ENCODE measurements at places on chromosomes 2 and 18.

DNA sequence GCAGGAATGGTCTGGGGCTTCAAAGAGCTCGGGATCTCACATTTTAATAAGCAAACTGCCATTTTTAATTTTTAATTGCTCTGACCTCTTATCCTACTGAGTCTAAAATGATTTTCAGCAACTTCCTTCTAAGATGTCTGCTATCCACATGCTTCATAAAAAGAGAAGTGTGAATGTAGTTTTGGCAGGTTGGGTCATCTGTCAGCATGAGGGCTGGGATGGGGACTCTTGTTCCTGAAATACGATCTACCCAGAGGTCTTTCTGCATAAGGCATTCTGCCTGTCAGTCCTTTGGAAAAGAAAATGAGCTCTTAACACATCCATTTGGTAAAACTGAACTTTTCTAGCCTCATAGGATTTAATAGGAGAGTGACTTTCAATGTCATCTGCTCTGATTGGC lies 252.8 kb upstream of the APCDD1 start:
- DNase-seq = no peak

DNA sequence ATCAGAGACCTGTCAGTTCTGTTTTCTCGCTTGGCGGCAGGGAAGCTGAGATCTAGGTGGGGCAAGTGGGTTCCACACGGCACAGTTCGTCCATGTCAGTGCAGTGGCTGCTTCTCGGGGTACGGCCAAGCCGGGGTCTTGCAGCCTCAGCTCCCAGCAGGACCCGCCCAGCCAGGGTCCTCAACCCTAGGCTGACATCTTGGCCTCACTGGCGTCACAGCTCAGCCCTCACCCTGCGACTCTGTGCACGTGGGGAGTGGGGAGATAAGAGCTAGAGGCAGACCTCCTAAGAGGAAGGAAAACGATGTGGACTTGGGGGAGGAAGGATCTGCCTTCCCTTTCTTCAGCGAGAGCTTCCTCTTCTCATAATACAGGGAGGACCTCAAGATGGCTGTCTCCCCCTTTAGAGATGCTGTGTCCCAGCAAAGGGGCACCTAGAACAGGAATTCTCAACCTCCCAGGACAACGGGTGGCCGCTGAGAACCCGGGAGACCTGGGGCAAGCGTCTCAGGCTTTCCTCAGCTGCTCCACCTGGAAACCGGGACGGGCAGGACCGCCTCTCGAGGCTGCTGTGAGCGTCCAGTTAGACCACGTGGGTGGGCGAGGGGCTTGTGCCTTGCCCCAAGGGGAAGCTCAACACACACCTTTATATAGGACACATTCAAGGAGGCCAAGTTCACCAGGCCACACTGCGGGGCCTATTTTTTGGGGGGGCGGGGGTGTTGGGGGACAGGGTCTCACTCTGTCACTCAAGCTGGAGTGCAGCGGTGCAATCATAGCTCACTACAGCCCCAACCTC lies 23.5 kb upstream of the KLF11 start:
- DNase-seq = no peak

- DNase-seq = no peak
These were observed 75.2 kb upstream of the RBMS1 start for GRCh38 chr2:160568856-160569255.

- no peak for DNase-seq
These were observed 1718.6 kb downstream of the SUCLG1 start for GRCh38 chr2:82740527-82740926.

- no peak for DNase-seq
These were observed 1132.1 kb upstream of the ZEB2 start for GRCh38 chr2:145652036-145652435.

GRCh38 chr2:5692561-5693286 lies 540 bp downstream of the SOX11 start:
- no peak for DNase-seq

- no peak for DNase-seq
These were observed 255.5 kb upstream of the SETBP1 start for GRCh38 chr18:44425161-44425560.

DNA sequence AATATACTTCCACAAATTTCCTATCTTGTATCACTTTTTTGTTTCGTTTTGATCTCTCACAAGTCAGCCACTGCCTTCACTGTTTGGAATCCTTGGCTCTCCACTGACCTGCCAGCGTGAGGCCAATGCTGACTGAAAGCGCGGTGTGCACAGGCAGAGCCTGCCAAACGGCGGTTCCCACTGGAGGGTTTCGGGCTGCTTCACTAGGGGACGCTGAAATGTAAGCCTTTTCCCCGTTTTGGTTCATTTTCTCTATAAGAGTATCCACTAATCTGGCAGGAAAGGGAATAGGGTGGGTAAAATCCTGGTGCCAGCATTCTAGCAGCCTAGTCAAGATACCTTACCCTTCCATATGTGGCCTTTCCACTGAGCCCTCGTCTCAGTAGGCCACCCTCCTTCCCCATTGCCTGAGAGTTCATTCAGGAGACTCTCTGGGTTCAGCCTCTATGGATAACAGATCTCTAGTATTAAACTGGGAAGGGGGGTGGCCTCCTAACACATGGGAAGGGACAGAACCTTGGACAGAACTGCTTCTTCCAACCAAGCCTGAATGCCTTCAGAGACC lies 91.5 kb downstream of the DYM start:
- DNase-seq = peak; percentile 31

GRCh38 chr2:178385595-178386148 lies 65.3 kb downstream of the PRKRA start:
- DNase-seq = no peak

GRCh38 chr18:37489011-37489410 lies 76.6 kb downstream of the CELF4 start:
- DNase-seq = no peak

- DNase-seq = no peak
These were observed 129.0 kb downstream of the GPD2 start for GRCh38 chr2:156565066-156565710.

- DNase-seq = no peak
These were observed 33.0 kb downstream of the CMPK2 start for GRCh38 chr2:6832596-6833299.

GRCh38 chr18:54268751-54269150 lies 566 bp upstream of the POLI start:
- no peak for DNase-seq

- DNase-seq = no peak
These were observed 829 bp downstream of the ACVR1C start for GRCh38 chr2:157627594-157628476.

- DNase-seq = no peak
These were observed 70.9 kb upstream of the ST6GAL2 start for GRCh38 chr2:106956879-106957278.

DNA sequence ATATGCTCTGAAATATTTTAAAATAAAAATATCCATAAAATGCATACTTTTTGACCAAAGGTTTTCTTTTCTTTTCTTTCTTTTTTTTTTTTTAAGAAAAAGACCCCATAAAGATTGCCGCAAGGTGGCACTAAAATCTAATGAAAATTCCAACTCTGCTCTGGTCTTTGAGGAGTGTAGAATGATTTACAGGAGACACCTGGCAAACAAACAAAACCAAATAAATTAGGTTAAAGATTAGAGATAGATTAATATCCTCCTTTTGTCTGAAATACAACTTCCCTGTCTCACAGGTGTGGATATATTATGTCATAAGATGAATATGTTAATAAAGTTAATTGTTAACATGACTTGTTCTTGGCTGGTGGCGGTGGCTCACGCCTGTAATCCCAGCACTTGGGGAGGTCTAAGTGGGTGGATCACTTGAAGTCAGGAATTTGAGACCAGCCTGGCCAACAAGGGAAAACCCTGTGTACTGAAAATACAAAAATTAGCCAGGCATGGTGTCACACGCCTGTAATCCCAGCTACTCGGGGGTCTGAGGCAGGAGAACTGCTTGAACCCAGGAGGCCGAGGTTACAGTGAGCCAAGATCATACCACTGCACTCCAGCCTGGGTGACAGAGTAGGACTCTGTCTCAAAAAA lies 3.5 kb upstream of the RHOB start:
- no peak for DNase-seq

DNA sequence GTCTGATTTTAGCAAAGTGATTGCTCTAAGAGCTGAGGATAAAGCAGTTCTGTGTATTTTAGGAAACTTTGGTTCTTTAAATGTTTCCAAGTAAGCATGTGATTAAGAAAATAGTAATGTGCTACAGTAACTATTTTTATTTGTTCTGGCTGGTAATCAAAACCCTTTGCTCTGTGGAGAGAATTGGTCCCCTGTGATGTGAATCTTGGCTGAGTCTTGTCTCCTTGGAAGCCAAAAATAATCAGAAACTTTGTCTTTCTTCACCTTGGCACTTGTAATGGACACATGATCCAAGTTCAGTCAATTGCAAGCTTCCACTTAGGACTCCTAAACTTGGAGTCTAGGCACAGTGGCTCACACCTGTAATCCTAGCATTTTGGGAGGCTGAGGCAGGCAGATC lies 422.7 kb upstream of the CDH20 start:
- DNase-seq = no peak

- DNase-seq = peak; percentile 25
These were observed 36.7 kb downstream of the EMX1 start for GRCh38 chr2:72953976-72954375.

GRCh38 chr18:46920653-46921052 lies 3.3 kb downstream of the KATNAL2 start:
- DNase-seq = no peak

DNA sequence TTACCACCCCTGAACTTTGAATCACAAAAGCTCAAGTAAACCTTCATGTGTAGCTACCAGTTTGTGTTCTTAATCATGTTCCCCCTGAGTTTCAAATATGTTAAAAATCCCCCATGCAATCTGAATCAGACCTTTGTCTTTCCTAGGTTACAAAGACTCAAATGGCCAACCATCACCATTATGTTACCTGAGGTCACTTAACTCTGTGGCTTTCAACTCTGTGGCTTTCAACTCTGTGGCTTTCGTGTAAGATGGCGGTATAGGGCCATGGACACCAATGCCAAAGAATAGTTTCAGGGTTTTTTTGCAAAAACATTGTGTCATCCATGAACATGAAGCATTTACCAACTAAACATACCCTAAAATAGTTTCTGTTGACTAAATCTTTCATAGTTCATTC lies 6.7 kb downstream of the ERMN start:
- DNase-seq = no peak

GRCh38 chr18:43961722-43962121 lies 684.4 kb upstream of the SYT4 start:
- DNase-seq = no peak

GRCh38 chr2:217107480-217107879 lies 247.6 kb upstream of the TNP1 start:
- DNase-seq = no peak

DNA sequence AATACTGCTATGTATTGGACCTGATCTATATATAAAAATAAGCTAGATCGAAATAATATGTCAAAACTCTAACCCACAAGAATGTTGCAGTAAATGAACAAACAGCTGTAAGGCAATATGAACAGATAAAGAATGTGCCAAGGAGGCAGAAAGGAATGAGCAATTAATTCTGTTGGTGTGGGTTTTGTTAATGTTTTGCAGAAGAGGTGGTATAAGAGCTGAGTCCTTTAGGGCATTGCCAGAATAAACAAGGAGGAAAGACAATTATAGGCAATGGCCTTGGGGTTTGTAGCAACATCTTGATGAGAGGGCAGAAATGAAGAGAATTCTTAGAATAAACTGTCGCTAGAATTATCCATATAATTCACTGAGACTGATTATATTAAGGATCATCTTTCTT lies 240.9 kb upstream of the GULP1 start:
- DNase-seq = no peak

- DNase-seq = no peak
These were observed 30.7 kb upstream of the HDAC4 start for GRCh38 chr2:239431536-239431935.

- no peak for DNase-seq
These were observed 288.2 kb upstream of the ST6GAL2 start for GRCh38 chr2:107174171-107174570.

GRCh38 chr2:162422894-162423293 lies 79.0 kb downstream of the GCA start:
- no peak for DNase-seq

GRCh38 chr18:73597832-73598615 lies 549.6 kb downstream of the FBXO15 start:
- DNase-seq = no peak

- no peak for DNase-seq
These were observed 157.6 kb downstream of the HAUS1 start for GRCh38 chr18:46261799-46262198.

DNA sequence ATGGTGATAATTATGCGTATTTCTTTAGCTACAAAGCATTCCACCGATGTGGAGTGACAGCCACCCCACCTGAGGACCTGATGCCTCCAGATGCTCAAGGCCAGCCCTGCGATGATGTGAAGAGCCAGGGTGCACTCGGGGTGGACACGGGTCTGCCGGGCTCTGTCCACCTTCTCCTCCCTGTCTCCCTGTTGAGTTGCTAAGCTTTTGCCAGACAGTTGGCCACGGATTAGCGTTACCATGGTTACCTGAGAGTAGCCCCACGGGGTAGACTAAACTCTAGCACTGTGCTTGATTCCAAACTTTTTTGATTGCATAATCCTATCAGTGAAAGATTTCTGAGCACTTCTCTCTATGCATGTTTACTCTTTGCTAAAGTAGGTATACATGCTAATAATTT lies 86.2 kb downstream of the SMIM21 start:
- DNase-seq = no peak

DNA sequence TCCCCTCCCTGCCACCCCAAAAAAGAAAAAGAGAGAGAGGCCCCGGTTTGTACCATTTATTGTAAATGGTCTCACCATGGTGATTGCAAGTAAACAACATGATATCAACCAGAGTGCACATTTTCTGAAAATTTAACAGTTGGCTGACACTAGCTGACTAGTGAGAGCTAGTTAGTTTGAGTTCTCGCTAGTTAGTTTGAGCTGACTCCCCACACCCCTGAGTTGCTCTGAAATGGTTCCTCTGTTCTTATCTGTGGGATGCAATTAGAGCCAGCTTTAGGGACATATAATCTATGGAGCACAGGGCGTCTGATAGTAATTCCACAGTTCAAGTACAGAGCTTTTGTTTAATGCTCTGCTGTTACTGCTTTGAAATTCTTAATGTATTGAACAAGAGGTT lies 13.1 kb downstream of the CASP10 start:
- no peak for DNase-seq

DNA sequence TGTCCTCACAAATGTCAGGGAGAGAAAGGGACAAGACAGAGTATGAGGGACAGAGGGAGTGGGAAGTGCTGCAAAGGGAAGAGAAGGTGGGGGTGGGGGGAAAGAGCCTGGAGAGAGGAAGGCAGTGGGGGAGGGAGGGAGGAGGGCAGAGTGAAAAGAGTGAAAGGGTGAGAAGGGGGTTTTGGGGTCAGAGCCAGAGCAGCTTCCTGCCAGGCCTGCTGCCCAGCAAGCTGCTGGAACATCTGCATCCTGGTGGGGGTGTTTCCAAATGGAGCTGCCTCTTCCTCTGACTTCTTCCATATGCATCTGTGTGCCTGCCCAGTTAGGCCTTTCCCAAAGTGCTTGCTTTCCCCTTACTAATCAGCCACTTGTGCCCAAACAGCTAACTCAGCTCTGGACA lies 94.3 kb upstream of the CELF4 start:
- DNase-seq = no peak

DNA sequence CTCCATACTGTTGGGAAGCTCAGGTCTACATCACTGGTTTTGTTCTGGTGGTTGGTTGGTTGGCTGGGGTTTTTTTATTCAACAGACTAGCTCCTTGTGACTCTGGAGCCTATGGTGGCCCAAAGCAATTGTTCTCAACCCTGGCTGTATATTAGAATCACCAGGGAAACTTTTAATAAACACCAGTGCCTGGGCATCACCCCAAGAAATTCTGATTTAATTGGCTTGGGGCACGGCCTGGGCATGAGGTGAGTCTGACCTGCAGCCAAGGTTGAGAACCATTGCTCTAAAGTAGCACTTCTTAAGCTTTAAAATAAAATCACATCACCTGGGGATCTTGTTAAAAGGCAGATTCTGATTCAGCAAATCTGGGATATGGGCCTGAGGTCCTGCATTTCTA lies 184.1 kb downstream of the C1D start:
- no peak for DNase-seq
